HFFc6 (cell line): ENCODE measurements at places on chromosomes 13 and 19.

DNA sequence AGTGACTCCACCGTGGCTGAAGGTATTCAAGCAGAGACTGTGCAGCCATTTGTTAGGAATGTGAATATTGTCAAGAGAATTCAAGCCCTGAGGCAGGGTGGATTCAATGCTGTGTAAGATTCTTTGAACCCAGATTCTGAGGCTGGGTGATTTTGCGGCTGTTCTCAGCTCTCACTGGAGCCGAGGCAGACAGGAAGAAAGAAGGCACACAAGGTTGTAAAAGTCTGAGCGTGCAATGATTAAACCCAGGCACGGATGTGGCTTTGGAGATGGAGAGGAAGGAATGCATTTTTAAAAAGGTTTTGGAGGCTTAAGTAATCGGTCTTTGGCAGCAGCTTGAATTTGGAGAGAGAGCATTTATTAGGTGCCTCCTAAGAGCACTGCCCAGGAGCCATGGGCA, 187.9 kb downstream of the KATNAL1 start:
- peak overlapping the region; percentile 71 for H3K4me3 ChIP-seq
- H3K27me3 ChIP-seq = no peaks in the 10 kb centered on the region; the same call in 1 of the 2 replicates
- H3K36me3 ChIP-seq = no peaks in the 10 kb centered on the region
- DNase-seq = peak; percentile 91
- peak overlapping the region; percentile 65 for H3K27ac ChIP-seq

- H3K4me1 ChIP-seq = peaks cover 56% of the 10 kb centered on the region
- peak overlapping the region; percentile 86 for H3K27ac ChIP-seq
- peaks cover 11% of the 10 kb centered on the region for H3K27me3 ChIP-seq
- H3K4me3 ChIP-seq = peak overlapping the region; percentile 30; the same call in 1 of the 2 replicates
Observed at GRCh38 chr13:114099918-114100445, 32.4 kb downstream of the RASA3 start.

DNA sequence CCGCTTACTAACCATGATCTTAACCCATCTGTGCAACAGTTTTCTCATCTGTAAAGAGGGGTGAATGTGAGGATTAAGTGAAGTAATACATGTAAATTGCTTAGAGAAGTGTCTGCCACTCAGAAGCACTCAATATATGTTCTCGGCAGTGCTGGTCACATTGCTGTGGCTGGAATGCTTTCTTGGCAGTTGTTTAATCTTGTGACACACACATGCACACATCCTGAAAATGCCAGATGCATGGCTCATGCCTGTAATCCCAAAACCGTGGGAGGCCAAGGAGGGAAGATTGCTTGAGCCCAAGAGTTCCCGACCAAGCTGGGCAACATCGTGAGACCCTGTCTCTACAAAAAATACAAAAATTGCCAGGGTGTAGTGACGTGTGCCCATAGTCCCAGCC, 4.9 kb upstream of the DMKN start:
- H3K27me3 ChIP-seq = peaks cover 4% of the 10 kb centered on the region
- no peaks in the 10 kb centered on the region for H3K36me3 ChIP-seq
- peak overlapping the region; percentile 91 for H3K27ac ChIP-seq
- peak; percentile 95 for DNase-seq

DNA sequence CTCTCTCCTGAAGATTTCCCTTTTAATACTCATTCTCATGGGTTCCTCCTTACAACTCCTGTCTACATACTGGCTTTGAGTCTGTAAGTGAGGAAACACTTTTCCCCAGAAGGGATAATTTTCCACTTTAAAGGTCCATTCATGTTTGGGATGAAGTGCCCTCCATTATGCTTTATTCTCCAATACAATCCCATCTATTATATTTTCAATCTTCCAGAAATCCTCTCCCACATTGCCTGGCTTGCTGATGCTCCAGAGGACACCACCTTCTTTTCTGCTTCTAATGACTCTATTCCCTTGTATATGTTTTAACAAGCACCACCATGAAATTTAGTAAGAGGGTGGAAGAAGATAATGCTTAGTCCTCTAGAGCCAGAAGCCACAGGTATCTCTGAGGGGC, 92.7 kb upstream of the NBEA start:
- no peaks in the 10 kb centered on the region for H3K4me1 ChIP-seq
- H3K4me3 ChIP-seq = no peak overlapping the region
- no peak for DNase-seq
- H3K27me3 ChIP-seq = peaks cover 1% of the 10 kb centered on the region; the same call in 1 of the 2 replicates
- no peaks in the 10 kb centered on the region for H3K36me3 ChIP-seq

GRCh38 chr13:111347438-111347837, 27.0 kb downstream of the TEX29 start:
- H3K27me3 ChIP-seq = peaks cover 6% of the 10 kb centered on the region; the same call in 1 of the 2 replicates
- H3K4me1 ChIP-seq = peaks cover 11% of the 10 kb centered on the region; the same call in 1 of the 2 replicates
- DNase-seq = no peak

- peaks cover 14% of the 10 kb centered on the region for H3K36me3 ChIP-seq
- no peak for DNase-seq
- H3K4me3 ChIP-seq = no peak overlapping the region
- H3K4me1 ChIP-seq = peaks cover 15% of the 10 kb centered on the region
Observed at GRCh38 chr13:98237331-98237730, 60.3 kb upstream of the RNF113B start.

DNA sequence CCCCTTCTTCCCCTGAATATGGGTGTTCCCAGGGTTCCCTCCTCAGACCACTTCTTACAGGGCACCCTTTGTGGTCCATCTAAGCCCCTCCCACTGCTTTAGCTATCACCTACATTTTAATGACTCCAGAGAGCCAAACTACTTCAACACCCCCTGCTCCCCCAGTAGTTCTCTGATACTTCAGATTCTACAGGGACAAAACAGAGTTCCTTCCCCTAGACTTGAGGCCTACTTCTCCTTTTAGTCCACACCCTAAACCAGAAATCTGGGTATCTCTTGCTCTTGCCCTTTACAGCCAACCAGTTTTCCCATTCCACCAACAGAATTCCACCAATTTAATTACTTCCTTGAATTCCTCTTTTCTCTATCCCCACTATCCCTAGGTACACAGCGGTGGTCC, 107.2 kb downstream of the KCNRG start:
- H3K4me1 ChIP-seq = peaks cover 38% of the 10 kb centered on the region
- H3K36me3 ChIP-seq = peaks cover 4% of the 10 kb centered on the region; the same call in 1 of the 2 replicates
- DNase-seq = no peak
- peaks cover 16% of the 10 kb centered on the region for H3K27me3 ChIP-seq

- no peaks in the 10 kb centered on the region for H3K4me1 ChIP-seq
- H3K27ac ChIP-seq = no peak overlapping the region
- DNase-seq = no peak
- no peak overlapping the region for H3K4me3 ChIP-seq
Observed at GRCh38 chr19:28170066-28170465, 1042.9 kb downstream of the UQCRFS1 start.

DNA sequence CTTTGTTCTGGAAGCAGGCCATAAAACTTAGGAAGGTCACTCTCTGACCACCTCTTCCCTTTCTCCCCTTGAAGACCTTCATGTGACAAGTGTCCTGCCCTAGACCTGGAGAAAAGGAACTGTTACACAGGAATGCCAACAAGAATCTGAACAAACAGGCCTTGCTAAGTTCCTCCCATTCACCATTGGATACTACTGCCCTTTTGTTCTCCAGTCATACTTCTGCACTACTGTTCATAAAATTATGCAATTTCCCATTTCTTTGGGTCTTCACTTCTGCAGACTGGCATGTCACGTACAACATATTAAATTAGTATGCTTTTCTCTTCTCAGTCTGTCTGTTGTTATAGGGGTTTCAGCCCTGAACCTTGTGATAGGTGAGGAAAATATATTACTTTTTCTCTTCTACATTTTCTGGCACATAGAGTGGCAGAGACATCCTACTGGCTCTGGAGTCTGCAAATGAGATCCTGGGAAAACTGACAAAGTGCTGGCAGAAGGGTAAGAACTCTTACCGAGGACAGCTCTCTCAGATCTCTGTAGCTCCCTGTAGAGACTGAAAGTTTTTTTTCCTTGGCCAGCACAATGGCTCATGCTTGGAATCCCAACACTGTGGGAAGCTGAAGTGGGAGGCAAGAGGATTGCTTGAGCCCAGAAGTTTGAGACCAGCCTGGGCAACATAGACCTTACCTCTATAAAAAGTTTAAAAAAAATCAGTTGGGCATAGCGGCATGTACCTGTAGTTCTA, 87.6 kb upstream of the SPRY2 start:
- no peak overlapping the region for H3K27ac ChIP-seq
- no peak overlapping the region for H3K4me3 ChIP-seq
- H3K4me1 ChIP-seq = no peaks in the 10 kb centered on the region; the same call in 1 of the 2 replicates
- no peak for DNase-seq
- H3K36me3 ChIP-seq = no peaks in the 10 kb centered on the region

DNA sequence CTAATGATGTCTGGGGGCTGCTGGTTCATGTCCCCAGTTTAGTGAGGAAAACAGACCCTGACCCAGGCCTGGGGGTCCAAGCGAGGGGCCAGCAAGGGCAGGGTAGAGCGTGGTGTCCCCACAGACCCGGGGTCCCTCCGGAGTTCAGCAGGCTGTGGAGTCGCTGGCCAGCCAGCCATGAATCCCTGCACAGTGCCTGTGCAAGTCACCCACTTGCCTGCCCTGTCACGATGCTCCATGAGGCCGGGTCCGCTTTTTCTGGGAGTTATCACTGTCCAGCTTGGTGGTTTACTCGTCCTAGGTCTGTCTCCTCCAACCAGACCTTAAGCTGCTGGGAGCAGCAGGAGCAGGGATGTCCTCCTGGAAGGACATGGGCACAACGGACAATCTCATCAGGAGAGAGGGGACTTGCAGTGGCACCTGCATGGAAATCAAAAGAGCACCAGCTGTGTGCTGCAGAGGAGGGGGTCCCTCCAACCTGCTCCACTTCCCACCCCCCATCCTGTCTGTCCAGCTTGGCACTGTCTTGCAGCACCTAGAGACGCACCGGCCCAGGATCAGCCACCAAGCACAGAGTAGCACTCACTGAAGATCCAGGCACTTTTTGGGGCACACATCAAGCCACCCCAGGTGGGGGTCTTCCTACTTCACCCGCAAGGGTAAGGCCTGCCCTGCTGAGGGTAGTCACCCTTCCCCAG, 121.8 kb downstream of the URI1 start:
- peaks cover 3% of the 10 kb centered on the region; the same call in 1 of the 2 replicates for H3K27me3 ChIP-seq
- no peaks in the 10 kb centered on the region for H3K36me3 ChIP-seq
- no peak overlapping the region for H3K4me3 ChIP-seq
- H3K4me1 ChIP-seq = no peaks in the 10 kb centered on the region
- H3K27ac ChIP-seq = no peak overlapping the region
- DNase-seq = no peak

GRCh38 chr13:40598569-40598968, 67.9 kb downstream of the FOXO1 start:
- H3K4me3 ChIP-seq = no peak overlapping the region
- H3K27me3 ChIP-seq = no peaks in the 10 kb centered on the region; the same call in none of the 2 replicates
- H3K4me1 ChIP-seq = no peaks in the 10 kb centered on the region

DNA sequence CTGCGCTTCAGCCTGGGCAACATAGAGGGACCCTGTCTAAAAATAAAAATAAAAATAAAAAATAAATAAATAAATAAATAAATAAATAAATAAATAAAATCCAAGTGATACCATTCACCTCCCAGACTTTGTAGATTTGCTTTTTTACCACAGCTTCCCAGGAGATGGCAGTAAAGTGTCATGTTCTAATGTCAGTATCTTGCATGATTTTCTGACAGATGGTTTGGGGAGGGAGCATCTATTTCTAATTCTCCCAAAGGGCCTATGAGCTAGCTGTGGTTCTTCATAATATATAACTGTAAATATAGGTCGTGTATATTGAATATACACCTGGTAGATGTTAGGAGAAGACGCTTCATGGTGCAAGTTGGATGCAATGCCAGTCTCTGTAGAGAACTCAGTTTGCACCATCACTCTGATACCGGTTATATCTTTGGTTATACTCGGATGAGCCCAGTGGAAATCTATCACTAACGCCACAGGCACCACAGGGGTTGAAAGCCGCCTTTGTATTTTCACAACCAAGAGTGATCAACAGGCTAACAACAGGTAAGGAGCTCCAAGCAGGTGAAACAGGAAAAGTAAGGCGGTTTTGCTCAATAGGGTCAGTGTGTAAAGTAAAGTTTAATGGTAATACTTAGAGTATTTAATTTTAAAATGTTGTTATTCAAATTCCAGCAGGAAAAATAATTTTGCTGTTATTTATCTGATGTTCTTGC, 13.9 kb downstream of the APLP1 start:
- peaks cover 5% of the 10 kb centered on the region for H3K36me3 ChIP-seq
- H3K27ac ChIP-seq = no peak overlapping the region
- DNase-seq = peak; percentile 82

GRCh38 chr19:6274756-6275155, 5.0 kb downstream of the MLLT1 start:
- peaks cover 28% of the 10 kb centered on the region for H3K36me3 ChIP-seq
- no peak for DNase-seq
- H3K4me3 ChIP-seq = peak overlapping the region; percentile 84
- no peaks in the 10 kb centered on the region; the same call in 1 of the 2 replicates for H3K27me3 ChIP-seq
- peak overlapping the region; percentile 93 for H3K27ac ChIP-seq
- H3K4me1 ChIP-seq = peaks cover 85% of the 10 kb centered on the region

- H3K4me1 ChIP-seq = peaks cover 73% of the 10 kb centered on the region
- H3K27ac ChIP-seq = peak overlapping the region; percentile 80
Observed at GRCh38 chr13:109384491-109385241, 401.7 kb downstream of the IRS2 start.

GRCh38 chr13:112896736-112897602, 72.0 kb upstream of the MCF2L start:
- peaks cover 30% of the 10 kb centered on the region for H3K27me3 ChIP-seq
- H3K36me3 ChIP-seq = no peaks in the 10 kb centered on the region
- DNase-seq = no peak
- no peaks in the 10 kb centered on the region for H3K4me1 ChIP-seq
- no peak overlapping the region for H3K4me3 ChIP-seq
- H3K27ac ChIP-seq = no peak overlapping the region

DNA sequence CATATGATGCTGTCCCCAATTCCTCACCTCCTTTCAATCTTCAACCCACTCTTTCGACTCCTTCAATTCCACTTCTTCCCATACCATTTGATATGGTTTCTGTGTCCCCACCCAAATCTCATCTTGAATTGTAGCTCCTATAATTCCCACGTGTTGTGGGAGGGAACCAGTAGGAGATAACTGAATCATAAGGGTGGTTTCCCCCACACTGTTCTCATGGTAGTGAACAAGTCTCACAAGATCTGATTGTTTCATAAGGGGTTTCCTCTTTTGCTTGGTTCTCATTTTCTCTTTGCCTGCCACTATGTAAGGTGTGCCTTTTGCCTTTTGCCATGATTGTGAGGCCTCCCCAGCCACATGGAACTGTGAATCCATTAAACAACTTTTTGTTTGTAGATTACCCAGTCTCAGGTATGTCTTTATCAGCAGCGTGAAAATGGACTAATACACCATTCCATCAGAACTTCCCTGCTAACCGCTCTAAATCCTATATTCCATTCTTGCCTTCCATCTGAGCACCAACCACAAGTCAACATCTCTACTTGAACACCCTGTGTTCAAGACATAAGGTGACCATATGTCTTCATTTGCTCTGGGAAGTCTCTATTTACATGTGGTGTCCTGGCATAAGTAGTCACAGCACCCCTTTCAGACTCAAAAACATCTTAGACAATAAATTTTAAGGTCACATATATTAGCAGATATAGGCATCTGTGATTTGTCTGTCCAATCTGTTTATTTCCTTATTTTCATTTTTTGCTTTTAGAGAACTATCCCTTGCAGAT, 122.9 kb downstream of the TSHZ3 start:
- H3K4me3 ChIP-seq = no peak overlapping the region
- H3K27me3 ChIP-seq = no peaks in the 10 kb centered on the region
- H3K27ac ChIP-seq = peak overlapping the region; percentile 100
- no peak for DNase-seq
- peaks cover 81% of the 10 kb centered on the region for H3K4me1 ChIP-seq

- H3K27ac ChIP-seq = peak overlapping the region; percentile 10; the same call in 1 of the 2 replicates
- peaks cover 20% of the 10 kb centered on the region for H3K4me1 ChIP-seq
- no peak for DNase-seq
- no peak overlapping the region for H3K4me3 ChIP-seq
Observed at GRCh38 chr13:77213644-77214043, 113.2 kb downstream of the MYCBP2 start.
